ENCODE measurements at places on chromosomes 2 and 18.
A peak's percentile ranks its signal among the peaks of the same experiment; 100 is the strongest.

- DNase-seq: no peak
These were observed 49.5 kb upstream of the MRPL33 start for GRCh38 chr2:27721884-27722485.

DNA sequence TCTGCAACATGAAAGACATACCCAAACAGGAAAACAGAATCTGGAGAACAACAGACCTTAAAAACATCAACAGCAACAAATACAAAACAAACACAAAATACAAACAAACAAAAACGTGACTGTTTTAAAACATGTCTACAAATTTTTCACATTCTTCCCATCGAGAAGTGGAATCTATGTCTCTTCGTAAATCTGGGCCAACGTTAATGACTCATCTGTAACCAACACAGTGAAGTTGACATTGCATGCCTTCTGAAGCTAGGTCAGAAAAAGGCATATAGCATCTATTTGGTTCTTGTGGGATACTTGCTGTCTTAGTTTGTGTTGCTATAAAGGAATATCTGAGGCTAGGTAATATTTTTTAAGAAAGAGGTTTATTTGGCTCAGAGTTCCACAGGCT is 269.0 kb upstream of the FBXO11 start:
- DNase-seq: no peak

- no peak for DNase-seq
These were observed 4.6 kb upstream of the LAMA3 start for GRCh38 chr18:23684515-23685197.

DNA sequence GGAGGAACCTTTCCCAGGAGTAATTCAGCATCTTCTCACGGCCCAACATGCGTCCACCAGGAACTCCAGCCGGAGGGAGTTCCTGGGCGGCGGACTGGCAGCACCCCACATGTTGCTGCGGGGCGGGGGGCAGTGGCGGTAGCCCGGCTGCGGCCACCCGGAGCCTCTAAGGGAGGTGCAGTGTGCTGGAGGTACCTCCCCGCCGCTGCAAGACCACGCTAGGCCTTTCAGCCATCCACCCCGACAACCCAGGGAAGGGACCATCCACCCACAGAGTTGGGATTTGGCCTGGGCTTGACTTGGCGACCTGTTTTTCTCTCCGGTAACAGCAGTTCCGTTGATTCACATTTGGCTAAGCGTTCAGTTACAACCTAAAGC is 625 bp downstream of the LYPD6 start:
- no peak for DNase-seq

DNA sequence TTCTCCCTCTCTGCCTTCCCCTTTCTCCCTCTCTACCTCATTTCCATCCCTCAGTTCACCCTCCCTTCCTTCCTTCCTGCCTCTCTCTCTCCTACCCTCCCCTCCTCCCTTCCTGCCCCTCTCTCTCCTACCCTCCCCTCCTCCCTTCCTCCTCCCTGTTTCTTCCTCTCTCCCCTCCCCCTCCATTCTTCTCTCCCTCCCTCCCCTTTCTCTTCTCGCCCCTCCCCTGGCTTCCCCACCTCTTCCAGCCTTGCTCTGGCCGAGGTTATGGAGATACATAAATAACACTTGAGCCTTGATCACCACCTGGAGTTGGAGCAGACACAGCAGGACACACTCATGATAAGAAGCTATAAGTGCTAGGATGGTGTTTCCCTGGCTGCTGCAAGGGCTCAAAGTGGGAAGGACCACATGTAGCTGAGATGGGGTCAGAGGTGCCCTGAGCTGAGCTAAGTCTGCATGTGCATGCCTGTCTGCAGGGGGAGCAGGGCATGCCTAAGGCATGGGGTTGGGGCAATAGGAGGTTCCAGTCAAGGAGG is 326.1 kb upstream of the HS6ST1 start:
- no peak for DNase-seq

- DNase-seq: no peak
These were observed 187.6 kb downstream of the DOK6 start for GRCh38 chr18:69588301-69588700.

DNA sequence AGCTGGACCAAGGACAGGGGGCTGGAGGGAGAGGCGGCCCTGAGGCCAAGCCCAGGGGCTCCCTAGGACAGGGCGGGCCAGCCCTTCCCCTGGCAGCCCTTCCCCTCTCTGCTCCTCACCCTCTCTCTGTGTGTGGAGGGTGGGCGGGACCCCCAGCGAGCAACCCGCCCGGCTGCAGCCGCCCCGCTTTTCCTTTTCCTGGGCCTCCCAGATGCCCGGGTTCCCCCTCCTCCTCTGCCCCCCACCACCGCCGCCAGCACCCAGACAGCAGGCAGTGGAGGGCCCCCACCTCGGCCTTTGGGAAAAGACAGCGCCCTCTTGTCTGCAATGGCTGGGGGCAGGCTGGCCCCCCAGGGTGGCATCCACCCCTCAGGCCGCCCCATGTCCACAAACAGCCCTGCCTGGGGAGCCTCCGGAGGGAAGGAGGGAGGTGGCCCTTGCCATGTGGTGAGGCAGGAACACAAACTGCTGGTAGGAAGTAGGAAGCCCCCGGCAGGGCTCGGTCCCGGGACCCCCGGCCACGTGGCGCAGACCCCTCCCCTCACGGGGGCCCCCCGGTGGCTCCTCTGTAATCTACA is 135.1 kb upstream of the CTDP1 start:
- DNase-seq: no peak

DNA sequence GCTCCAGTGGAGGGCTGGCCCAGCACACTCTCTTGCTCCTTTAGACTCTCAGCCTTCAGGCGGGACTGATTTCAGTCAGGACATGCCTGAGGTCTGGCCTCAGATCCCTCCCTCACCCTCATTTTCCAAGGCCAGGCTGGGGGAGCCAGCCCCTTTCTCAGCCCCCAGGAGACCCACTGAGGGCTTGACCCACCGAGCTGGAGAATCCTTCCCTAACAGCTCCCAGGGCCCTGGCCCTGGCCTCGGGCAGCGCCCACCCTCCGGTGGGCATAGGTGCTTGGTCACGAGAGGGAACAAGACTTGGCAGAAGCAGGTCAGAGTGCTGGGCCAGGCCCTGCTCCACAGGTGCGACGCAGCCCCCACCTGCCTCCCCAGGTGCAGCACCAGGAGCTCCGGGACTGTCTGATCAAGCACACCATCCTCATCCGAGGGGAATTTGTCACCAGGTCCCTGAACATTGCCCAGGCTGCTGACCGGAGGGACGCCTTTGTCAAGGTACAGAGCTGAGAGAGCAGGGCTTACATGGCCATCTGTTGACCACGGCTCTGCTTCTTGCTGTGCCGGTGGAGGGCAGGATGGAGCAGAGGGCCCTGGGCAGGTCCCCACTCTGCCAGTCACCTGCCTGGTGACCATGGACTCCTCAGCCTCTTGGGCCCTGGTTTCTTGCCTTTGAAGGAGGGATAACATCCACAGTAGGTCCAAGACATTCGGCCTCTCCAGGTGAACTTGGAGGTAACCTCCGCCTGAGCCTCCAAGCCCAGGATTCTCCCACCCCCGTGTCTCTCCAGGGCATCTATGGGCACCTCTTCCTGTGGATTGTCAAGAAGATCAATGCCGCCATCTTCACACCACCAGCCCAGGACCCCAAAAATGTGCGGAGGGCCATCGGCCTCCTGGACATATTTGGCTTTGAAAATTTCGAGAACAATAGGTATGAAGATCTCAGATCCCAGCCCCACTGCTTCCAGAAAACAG is 46.3 kb downstream of the MYO7B start:
- DNase-seq: no peak

GRCh38 chr2:974502-974901 is 23.9 kb downstream of the SNTG2 start:
- DNase-seq: no peak

DNA sequence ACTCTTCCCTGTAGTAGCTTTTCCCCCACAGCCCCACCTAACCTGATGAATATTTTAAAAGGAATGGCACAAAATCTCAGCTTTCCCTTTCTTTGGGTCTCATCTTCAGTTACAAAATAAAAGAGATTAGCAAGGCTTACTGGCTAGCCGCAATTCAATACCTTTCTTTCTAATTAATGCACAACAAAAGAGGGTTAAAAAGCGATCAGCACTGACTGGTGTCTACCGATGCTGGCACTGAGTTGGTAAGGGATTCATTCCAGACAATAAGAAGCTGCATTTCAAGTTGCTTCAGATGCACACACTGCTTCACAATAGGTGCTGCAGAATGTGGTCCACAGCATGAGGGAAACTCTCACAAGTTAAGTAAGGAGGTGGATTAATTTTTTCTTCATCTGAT is 41.9 kb downstream of the HDHD2 start:
- DNase-seq: no peak

DNA sequence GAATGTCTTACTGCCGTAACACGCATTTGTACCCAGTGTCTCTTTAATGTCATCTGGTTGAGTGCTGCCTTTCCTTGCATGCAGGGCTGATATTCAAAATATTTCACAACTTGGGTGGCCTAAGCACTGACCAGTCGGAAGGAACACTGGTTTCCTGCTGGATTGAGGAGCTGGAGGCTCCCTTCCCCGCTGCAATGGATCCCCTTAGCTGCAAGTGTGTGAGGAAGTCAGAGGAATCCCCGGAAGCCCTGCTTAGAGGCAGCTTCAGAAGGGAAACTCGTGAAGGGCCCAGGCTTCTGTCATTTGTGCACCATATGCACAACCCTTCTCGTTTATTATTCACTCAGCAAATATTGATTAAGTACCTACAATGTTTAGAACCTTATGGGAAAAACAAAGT is 33.2 kb upstream of the SP3 start:
- no peak for DNase-seq

GRCh38 chr18:58315041-58315440 is 271.0 kb downstream of the NEDD4L start:
- DNase-seq: no peak

GRCh38 chr2:215751911-215752272 is 261.5 kb downstream of the MREG start:
- no peak for DNase-seq

DNA sequence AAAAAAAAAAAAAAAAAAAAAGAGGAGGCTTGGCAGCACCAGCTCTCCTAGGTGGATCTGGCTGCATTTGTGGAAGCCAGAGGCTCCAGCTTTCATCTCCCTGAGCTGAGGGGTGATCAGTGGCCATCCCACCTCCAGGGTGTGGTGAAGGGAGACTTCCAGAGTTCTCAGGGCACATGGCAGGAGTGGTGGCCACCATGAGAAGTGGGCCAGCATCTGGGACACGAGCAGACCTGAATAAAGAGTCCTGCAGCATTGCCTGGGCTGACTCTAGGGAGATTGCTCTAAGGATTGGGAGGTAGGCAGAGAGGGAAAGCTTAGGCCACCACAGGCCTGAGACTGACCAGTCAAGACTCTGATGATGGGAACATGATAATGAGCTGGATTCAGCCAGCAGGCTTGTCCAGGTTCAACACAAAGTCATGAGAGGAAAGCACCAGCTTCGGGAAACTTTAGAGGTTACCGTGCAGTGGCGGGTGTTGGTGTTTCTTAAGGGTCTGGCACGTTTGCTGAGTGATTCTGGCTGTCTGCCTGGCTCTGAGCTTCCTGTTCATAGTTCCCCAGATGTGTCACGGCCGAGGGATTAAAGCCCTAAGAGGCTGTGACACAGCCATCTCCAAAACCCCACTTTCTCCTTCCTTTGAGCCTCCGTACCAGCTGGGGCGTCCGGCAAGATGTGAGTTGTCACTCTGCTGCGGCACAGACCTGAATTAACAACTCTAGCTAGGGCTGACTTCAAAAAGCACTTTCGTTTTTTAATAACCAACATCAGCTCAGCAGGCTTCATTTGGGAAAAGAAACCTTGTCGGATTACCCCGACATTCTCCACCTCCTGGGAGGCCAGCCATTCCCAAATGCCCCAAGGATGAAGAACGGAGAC is 38.3 kb upstream of the IL1R1 start:
- peak; percentile 18 for DNase-seq

DNA sequence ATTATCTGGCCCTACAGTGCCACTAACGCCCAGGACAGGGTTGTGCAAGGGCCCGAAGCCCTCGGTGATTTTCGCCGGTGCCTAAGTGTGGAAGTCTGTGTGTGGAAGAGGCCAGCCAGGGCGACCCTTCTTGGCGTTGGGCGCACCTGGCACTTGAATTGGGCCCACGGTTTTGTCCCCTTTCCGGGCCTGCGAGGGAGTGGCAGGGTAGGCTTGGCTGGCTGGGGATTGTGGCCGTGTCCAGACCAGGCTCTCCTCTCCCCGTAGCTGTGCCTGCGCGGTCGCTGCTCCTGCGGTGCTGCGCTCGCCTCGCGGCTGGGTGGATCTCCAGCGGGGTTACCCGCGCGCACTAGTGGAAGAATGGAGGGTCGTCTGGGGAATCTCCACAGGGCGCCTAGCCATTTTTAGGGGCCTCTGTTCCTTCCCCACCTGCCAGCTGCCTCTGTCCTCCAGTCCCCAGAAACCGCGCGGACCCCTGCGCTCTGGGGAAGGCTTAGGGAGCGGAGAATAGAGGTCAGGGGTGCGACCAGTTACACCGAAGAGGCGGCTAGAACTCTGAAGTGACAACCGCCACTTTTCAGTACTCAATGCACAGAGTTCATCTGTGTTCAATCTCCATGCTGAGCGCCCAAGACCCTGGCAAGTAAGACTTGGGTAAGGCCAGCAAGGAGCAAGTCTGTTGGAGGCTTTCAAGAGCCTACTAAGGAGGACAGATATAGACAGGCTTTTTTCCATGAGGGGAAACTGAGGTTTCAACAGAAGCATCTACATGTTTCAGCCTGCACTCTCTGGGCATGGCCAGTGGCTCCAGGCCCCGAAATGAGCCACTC is 16.0 kb downstream of the EVX2 start:
- no peak for DNase-seq

- no peak for DNase-seq
These were observed 19.8 kb upstream of the GPR17 start for GRCh38 chr2:127626175-127626574.

DNA sequence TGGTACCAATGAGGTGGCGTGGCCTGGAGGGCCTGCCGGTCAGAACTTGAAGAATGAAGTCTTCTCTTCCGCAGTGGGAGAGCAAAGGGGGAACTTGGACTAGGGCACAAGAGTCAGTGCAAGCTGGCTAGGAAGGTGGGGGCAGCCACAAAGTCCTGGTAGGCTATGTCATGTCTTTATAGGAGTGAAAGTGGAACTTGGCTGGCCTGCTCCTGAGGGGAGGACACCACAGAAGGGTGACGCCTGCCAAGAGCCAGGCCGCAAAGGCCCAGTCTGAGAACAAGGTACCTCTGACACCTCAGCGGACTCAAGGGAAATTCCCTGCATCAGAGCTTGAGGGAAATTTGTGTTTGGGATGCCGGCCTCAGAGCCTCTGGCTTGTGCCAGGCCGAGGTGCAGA is 32.2 kb upstream of the MAP3K20 start:
- DNase-seq: no peak

GRCh38 chr2:176514276-176514675 is 245.0 kb downstream of the MTX2 start:
- DNase-seq: no peak

DNA sequence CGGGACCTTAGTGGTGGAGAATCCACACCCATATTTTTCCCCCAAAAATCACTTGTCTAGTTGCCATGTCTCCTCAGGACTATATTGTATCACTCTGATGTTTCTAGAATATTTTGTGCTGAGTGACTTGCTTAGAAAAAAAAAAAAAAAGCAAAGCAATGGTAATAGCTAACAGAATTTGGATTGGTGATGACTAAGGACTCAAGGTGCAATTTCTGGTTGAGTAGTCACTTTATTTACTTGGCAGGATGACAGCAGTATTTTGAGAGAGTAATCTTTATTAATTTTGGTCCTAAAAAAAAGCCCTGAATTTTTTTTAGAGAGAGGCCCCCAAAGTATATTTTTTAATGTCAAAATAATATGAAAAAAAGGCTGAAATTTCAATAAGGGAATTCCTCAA is 32.8 kb upstream of the MYO3B start:
- DNase-seq: no peak

GRCh38 chr2:41460661-41461060 is 587.2 kb upstream of the PKDCC start:
- no peak for DNase-seq

Measured in naive thymus-derived CD4-positive, alpha-beta T cell (primary cell).